ENCODE measurements at places on chromosomes 2 and 18. TPM values are rescaled to one million over a fixed set of nuclear protein-coding genes. Genes with fewer than 3 reads are reported as not detected.

SNRNP27 gene
- total RNA-seq: 54.8 TPM

GRCh38 chr2:104858006-104858978 lies 4.4 kb downstream of the POU3F3 start:
- no peak overlapping the region for H3K27ac ChIP-seq
- no peak for DNase-seq
- H3K27me3 ChIP-seq: peaks cover 58% of the 10 kb centered on the region
- no peaks in the 10 kb centered on the region for H3K36me3 ChIP-seq

DNA sequence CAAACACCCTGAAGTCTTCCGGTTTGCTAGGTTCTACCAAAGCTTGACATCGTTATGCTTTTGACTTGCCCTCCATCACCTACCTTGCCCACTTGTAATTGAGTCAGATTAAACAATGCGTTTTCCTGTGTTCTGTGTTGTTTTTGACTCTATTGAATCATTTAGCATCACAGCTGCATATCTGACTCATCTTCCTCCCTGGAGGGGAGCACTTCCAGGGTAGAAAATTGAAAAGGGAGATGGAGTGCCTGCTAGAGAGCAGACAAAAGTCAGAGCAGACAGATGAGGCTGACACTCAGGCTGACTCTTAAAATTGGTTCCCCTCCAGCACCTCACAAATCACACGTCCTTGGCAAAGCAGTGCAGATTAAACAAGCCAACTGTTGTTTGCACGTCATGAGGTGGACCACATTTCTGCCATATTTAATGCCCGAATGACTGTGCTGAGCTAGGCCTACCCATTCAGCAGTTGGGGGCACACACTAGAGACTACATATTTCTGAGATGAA lies 2.2 kb downstream of the MPP4 start:
- no peaks in the 10 kb centered on the region for H3K36me3 ChIP-seq
- no peak overlapping the region for H3K27ac ChIP-seq
- H3K27me3 ChIP-seq: no peaks in the 10 kb centered on the region
- DNase-seq: no peak
- no peaks in the 10 kb centered on the region for H3K4me1 ChIP-seq
- no peak overlapping the region for H3K4me3 ChIP-seq

CAVIN2 gene
- 0.14 TPM for total RNA-seq

GRCh38 chr18:8176554-8176953 lies 432.7 kb upstream of the RAB12 start:
- no peaks in the 10 kb centered on the region for H3K27me3 ChIP-seq
- H3K4me3 ChIP-seq: no peak overlapping the region
- H3K4me1 ChIP-seq: no peaks in the 10 kb centered on the region
- H3K36me3 ChIP-seq: no peaks in the 10 kb centered on the region
- DNase-seq: no peak

DNA sequence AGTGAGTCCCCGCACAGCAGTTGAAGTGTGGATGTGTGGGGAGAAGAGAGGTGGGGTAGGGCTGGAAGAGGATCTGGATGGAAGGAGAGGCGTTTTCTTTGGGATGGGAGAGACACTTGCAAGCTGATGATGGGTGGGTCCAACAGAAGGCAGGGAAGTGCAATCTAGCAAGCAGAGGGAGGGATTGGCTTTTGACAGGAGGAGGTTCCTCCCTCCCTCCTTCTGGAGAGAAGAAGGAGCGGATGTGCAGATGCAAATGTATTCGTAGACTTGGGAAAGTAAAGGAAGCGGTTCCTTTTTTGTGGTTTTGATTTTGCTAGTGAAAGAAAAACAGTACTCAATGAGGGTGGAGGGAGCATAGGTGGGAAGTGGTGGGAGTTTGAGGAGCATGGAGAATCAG lies 48.9 kb downstream of the LAMA3 start:
- H3K27ac ChIP-seq: no peak overlapping the region
- no peaks in the 10 kb centered on the region for H3K27me3 ChIP-seq
- no peak overlapping the region for H3K4me3 ChIP-seq
- H3K36me3 ChIP-seq: no peaks in the 10 kb centered on the region

GRCh38 chr2:19035238-19035637 lies 323.2 kb downstream of the OSR1 start:
- DNase-seq: no peak
- no peaks in the 10 kb centered on the region for H3K4me1 ChIP-seq
- H3K27me3 ChIP-seq: no peaks in the 10 kb centered on the region
- H3K36me3 ChIP-seq: no peaks in the 10 kb centered on the region
- H3K27ac ChIP-seq: no peak overlapping the region

Measured in CD4-positive, alpha-beta T cell (primary cell).